ENCODE measurements at places on chromosomes 2 and 18. TPM values are rescaled to one million over a fixed set of nuclear protein-coding genes. Genes with fewer than 3 reads are reported as not detected.

The IL1B gene
- 0.22 TPM for total RNA-seq

The SPIRE1 gene
- 14.2 TPM for total RNA-seq

The GALNT3 gene
- total RNA-seq: under 0.01 TPM

The GPR39 gene
- total RNA-seq: 0.22 TPM

The NEUROD1 gene
- not detected for total RNA-seq

The C18orf54 gene
- total RNA-seq: 5.2 TPM

The CAPN13 gene
- not detected for total RNA-seq

The CTAGE1 gene
- total RNA-seq: not detected

The TCF23 gene
- not detected for total RNA-seq

The ACMSD gene
- total RNA-seq: not detected

The FSHR gene
- not detected for total RNA-seq

The ANKRD53 gene
- total RNA-seq: 0.22 TPM

DNA sequence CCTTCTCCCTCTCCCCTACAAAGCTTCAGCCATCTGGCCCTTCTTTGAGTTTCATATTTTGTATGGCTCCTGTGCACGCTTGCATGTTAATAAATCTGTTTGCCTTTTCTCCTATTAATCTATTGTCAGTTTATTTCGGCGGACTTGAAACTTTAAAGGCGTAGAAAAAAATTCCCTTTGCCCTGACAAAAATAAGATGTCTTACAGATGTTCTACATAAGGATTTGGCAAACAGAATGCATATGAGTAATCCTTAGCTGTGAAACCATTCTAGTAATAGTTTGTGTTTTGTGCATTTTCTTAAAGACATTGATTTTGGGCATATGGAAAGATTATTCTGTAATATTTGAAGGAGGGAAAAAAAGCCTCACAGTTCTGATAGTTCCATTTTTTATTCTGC is 15.0 kb upstream of the BMPR2 start:
- DNase-seq: no peak

DNA sequence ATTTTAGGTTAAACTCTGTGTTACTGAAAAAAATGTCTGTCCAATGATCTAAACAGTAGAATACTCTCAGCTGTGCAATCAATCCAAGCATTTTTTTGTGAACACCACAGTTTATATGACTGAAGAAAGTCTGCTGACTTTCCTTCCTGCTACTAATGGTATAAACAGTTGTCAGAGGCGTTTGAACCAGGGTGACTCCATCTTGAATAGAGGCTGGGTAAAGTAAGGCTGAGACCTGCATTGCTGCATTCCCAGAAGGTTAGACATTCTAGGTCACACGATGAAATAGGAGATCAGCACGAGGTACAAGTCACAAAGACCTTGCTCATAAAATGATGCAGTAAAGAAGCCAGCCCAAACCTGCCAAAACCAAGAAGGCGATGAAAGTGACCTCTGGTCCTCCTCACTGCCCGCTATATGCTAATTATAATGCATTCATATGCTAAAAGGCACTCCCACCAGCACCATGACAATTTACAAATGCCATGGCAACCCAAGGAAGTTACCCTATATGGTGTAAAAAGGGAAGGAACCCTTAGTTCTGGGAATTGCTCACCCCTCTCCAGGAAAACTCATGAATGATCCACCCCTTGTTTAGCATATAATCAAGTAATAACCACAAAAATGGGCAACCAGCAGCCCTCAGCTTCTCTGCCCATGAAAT is 31.3 kb downstream of the POU3F3 start:
- DNase-seq: no peak

GRCh38 chr2:98908931-98909316 is 27.1 kb downstream of the CRACDL start:
- no peak for DNase-seq

GRCh38 chr2:209445485-209445884 is 21.6 kb downstream of the MAP2 start:
- DNase-seq: no peak

GRCh38 chr2:16537347-16537746 is 128.3 kb downstream of the CYRIA start:
- DNase-seq: peak; percentile 49

GRCh38 chr2:105917688-105918087 is 173.0 kb downstream of the NCK2 start:
- DNase-seq: no peak

DNA sequence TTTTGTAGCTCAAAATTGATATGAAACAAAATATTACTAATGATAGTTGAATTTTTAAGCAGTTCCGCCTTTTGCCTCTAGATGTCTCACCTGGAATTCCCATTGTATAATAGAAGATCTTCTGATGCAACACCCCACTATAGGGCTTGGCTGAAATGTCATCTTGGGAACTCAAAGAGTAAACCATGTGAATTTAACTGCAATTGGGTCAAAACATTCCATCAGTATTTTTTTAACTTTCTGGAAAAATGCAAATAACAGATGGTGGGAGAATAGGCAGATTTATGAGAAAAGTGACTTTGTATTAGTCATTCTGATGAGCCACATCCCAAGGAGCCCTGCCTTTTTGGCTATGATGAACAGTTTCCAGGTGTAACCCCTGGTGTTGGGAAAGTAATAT is 489.9 kb downstream of the NYAP2 start:
- DNase-seq: peak; percentile 32

DNA sequence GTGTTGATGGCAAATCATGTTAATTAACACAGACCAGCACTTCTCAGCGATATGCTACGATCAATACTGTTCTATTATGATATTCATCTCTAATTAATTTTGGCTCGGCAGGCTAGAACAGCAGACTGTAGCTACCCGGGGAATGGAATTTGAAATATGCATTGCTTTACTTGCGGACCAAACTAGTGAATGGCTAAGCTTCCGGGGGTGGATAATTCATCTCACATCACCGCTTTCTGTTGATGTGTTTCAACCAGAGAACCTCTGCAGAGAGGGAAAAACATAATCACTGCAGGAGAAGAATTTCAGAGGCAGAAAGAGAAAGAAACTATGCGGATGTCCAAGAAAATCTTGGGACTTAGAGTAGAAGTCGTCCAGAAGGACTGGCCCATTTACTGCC is 490.9 kb downstream of the STK39 start:
- DNase-seq: no peak

GRCh38 chr2:202043475-202043874 is 9.8 kb downstream of the FZD7 start:
- DNase-seq: no peak

DNA sequence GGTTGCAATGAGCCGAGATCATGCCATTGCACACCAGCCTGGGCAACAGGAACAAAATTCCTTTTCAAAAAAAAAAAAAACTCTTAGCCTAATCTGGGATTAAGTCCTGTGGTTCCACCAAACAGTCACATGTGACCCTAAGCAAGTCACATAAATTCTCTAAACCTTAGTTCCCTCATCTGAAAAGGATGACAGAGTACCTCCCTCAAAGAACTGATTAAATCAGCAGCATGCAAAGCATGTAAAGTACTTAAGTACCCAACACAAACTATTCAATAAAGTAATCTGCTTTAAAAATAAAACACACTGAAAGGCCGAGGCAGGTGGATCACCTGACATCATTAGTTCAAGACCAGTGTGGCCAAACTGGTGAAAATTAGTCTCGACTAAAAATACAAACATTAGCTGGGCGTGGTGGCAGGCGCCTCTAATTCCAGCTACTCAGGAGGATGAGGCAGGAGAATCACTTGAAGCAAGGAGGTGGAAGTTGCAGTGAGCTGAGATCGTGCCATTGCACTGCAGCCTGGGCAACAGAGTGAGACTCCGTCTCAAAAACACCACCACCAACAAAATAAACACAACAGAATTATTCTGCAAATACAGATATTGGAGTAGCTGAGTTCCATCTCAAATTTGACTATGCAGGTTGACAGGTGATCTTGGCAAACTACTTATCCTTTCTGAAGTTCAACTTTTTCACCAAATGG is 7.0 kb downstream of the USP34 start:
- no peak for DNase-seq

GRCh38 chr2:205462681-205463345 is 219.5 kb upstream of the NRP2 start:
- DNase-seq: no peak

GRCh38 chr18:7921938-7922587 is 354.9 kb downstream of the PTPRM start:
- DNase-seq: peak; percentile 93

DNA sequence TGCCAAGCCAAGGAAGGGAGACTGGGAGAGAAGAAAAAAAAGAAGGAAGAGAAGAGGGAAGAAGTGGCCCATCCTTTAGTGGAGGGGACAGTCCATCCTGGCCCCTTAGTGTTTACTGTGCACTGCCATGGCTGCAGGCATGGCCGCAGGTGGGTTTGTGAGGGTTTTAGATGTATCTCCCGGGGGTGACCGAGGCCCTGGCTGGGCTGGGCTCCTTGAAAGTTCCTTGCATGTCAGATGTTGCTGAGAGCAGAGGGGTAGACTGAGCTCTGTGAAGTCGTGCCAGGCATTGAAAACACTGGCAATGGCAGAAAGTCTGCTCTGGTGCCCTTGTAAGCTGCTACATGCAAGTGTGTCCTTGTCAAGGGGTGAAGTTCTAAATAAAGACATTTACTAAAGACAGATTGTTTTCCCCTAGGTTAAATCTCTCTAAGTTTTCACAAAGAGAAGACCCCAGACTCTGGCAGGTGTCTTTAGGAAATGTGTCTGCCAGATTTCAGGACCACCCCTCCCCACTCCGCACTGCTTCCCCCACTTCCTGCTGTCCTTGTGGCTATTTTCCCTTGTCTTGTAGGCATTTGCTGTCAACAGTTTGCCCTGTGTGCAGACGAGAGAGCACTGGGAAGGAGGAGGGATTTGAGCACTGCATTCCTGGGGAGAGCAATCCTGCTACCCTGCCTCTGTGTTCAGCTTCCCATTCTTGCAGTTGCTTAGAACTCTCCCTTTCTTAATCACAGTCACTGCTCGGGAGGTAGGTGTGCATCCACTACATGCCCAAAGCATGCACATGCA is 68.4 kb downstream of the ACOXL start:
- no peak for DNase-seq

- DNase-seq: no peak
Observed at GRCh38 chr2:15303874-15304273, 257.3 kb downstream of the NBAS start.

DNA sequence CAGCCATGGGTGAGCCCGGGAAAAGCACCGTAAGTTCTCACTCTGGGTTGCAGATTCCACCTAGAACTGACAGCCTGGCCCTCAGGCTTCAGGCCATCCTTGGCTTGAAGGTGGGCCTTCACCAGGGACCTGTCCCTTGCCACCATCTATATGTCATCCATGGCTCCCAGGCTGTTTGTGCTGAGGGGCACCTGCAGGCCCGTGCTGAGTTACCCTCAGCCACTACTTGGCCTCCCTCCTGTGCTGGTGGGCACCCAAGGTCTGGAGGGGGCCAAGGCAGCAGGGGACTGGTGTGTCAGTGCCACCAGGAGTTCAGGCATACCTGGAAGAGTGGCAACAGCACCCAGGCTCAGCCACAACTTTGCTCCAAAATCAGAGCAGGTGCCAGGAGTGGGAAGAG is 326.2 kb upstream of the SMIM21 start:
- DNase-seq: no peak

DNA sequence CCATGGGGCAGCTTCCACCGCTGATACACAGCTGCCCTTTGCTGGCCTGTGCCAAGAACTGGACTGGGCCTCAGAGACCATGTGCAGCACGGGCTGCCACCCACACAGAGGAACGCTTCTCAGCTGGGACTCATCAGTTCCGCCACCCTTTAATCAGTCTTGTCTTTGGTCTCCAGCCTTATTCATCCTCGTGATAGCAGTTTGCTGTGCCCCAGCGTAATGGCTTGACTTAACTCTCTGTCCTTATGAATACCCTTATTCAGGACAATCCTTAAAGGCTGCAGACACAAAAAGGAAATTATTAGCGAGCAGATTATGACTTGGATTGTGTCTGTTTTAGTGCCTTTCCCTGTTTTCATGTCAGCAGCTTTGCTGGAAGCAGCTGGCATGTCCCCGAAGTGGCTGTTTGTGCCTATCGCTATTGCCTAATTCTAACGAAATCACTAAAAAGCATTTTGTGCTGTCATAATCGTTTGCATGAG is 108.9 kb upstream of the DAPL1 start:
- no peak for DNase-seq

- no peak for DNase-seq
Observed at GRCh38 chr18:50427896-50428295, 53.0 kb downstream of the SKA1 start.

DNA sequence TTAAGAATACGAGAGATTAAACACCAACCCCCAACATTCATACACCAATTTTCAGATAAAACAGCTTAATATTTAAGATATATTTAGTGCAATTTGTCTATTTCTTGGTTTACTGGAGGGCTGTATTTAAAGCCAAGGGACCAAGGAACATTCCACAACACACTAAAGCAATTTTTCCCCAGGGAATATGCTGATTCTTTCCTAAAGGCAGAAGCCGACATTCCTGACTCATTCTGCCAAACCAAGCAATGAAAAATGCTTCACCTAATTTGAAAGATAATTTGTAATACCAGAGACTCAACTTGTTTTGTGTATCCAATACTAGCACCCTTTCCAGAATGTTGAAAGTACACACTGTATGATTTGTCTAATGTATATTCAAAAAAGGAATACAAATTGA is 1267.6 kb upstream of the PIK3C3 start:
- no peak for DNase-seq

- peak; percentile 25 for DNase-seq
Observed at GRCh38 chr2:144377914-144378313, 142.0 kb downstream of the ZEB2 start.

GRCh38 chr18:59787998-59788790 is 91.0 kb upstream of the CCBE1 start:
- DNase-seq: peak; percentile 75

- DNase-seq: no peak
Observed at GRCh38 chr2:47373747-47374146, 29.2 kb upstream of the MSH2 start.

- no peak for DNase-seq
Observed at GRCh38 chr2:124248386-124248785, 223.3 kb downstream of the CNTNAP5 start.

All from lung microvascular endothelial cell (primary cell).